Placental epithelial cell (primary cell): ENCODE measurements at places on chromosomes 5 and 9. TPM values are rescaled to one million over a fixed set of nuclear protein-coding genes. Genes with fewer than 3 reads are reported as not detected.

TMEM232 gene
- 2.0 and 4.3 TPM in 2 replicates for total RNA-seq

RHOBTB3 gene
- total RNA-seq: 368 and 392 TPM in 2 replicates

NME5 gene
- 0.43 and 1.6 TPM in 2 replicates for total RNA-seq

DRD1 gene
- total RNA-seq: not detected in 2 replicates

COL15A1 gene
- total RNA-seq: 0.54 and 2.0 TPM in 2 replicates

ZNF300 gene
- 8.1 and 11.4 TPM in 2 replicates for total RNA-seq

DAB2IP gene
- total RNA-seq: 9.0 and 14.5 TPM in 2 replicates

INSL4 gene
- total RNA-seq: not detected in 2 replicates

PCDHGA5 gene
- 0.43 and 1.6 TPM in 2 replicates for total RNA-seq

SOHLH1 gene
- not detected in 2 replicates for total RNA-seq

JAKMIP2 gene
- total RNA-seq: not detected in 2 replicates

SLC31A1 gene
- 14.9 and 19.4 TPM in 2 replicates for total RNA-seq

PFN3 gene
- not detected in 2 replicates for total RNA-seq

TAF11L10 gene
- 0.39 TPM in 1 of 2 replicates, not detected in the other for total RNA-seq

NRARP gene
- not detected in 2 replicates for total RNA-seq

SH3RF2 gene
- 14.1 and 60.9 TPM in 2 replicates for total RNA-seq

INSYN2B gene
- total RNA-seq: not detected in 2 replicates

SLC6A18 gene
- not detected in 2 replicates for total RNA-seq

LVRN gene
- under 0.01 TPM in 1 of 2 replicates, not detected in the other for total RNA-seq

IFNA4 gene
- total RNA-seq: not detected in 2 replicates

FGF1 gene
- total RNA-seq: 0.54 TPM in 1 of 2 replicates, not detected in the other

RNF183 gene
- 0.39 TPM in 1 of 2 replicates, not detected in the other for total RNA-seq

DMRT3 gene
- total RNA-seq: not detected in 2 replicates

KIF24 gene
- 1.4 and 2.0 TPM in 2 replicates for total RNA-seq

TAF11L5 gene
- total RNA-seq: 0.39 TPM in 1 of 2 replicates, not detected in the other

PCDHA13 gene
- total RNA-seq: 0.11 and 0.39 TPM in 2 replicates

ROPN1L gene
- total RNA-seq: 1.6 and 3.9 TPM in 2 replicates

CNTRL gene
- 7.5 and 8.0 TPM in 2 replicates for total RNA-seq
